Activated effector memory CD4-positive, alpha-beta T cell treated with anti-CD3 and anti-CD28 coated beads, Interleukin-2, amount 50 U/mL, for 16 hours (primary cell): ENCODE measurements at places on chromosomes 5 and 9.

- DNase-seq, result no peak
These were observed 175.0 kb downstream of the RGS3 start for GRCh38 chr9:113638490-113638889.

DNA sequence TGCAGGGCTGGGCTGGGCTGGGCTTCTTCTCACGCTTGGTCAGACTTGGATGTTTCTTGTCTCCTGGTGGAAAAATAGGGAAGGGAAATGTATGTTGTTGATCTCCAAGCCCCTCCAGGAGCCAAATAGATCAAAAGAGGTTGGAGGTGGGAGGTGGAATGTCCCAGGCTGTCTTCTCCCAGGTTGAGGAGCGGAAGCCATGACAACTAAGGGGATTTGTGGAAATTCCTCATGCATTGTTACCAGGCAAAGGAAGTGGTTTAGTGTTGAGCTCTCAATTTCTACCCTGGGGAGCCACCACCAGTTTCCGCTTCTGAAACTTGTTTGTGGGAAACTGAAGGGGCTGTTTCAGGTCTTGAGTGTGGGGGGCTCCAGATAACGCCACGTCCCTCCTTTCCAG, 79.0 kb downstream of the SPRY4 start:
- no peak for DNase-seq

DNA sequence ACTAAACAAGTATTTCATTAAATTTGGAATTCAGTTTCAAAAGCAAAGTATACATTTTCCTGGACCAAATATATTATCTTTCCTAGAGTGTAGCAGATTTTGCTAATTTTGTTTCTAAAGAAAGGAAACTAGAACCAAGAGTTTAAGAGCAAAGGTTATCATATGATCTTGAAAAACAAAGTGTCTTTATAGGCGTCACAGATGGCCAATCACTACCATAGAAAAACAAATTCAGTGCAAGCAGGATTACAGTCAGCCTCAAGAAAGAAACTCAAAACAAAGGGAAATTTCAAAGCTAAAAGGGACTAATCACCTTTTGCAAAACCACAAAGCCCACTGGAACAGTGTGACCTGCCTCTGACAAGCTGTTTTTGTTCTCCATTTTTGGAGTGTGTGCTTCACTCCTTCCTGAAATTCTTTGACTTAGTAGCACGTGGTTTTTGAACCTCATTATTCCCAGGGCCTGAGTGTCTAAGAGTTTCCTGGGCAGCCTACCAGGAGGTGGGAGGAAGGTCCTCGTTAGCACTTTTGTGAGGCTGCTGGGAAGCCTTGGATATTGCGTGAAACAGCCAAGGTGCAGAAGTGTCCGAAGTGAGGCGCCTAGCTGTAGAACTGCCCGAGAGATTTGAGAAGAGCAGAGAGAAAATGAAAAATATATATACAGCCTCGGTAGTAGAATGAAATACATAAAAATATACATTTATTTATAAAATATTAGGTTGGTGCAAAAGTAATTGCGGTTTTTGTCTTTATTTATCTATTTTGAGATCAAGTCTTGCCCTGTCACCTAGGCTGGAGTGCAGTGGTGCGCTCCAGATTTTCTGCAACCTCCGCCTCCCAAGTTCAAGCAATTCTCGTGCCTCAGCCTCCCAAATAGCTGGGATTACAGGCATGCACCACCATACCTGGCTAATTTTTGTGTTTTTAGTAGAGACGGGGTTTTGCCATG, 246.1 kb downstream of the MARCHF11 start:
- no peak for DNase-seq

- no peak for DNase-seq
These were observed 46.7 kb downstream of the ADRB2 start for GRCh38 chr5:148873120-148873519.

- no peak for DNase-seq
These were observed 93.8 kb downstream of the FEM1C start for GRCh38 chr5:115450741-115451140.

DNA sequence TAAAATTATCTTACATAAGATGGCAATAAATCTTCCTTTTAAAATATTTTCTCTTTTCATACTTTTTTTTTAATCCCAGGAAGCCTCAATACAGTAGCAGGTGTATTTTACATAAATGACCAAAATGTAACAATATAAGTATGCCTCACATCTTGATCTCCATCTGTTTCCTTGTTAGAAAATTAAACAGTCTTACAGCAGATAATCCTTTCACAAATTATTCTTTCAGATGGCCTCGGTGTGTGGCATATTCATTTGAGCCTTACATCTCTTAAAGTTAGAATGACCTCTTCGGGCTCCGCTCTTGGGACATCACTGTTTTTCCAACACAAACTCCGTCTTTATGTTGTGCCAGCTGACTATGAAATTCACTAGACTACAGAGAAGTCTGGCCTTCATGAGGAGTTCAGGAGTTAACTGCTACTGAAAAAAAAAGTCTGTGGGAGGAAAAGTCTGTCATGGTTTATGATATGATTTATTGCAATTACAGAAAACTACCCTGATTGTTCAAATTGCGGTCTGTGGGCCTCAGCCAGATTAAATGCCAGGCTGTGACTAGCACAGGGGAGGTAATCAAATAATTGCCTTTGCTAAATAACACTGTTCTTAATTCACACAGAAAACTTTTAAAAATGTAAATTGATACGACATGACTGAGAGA, 292.9 kb upstream of the PUM3 start:
- no peak for DNase-seq

- no peak for DNase-seq
These were observed 29.4 kb downstream of the RHOBTB3 start for GRCh38 chr5:95760273-95761191.

GRCh38 chr5:91026466-91026865, 356.7 kb downstream of the ARRDC3 start:
- no peak for DNase-seq

GRCh38 chr5:95730011-95730700, 980 bp upstream of the RHOBTB3 start:
- no peak for DNase-seq

DNA sequence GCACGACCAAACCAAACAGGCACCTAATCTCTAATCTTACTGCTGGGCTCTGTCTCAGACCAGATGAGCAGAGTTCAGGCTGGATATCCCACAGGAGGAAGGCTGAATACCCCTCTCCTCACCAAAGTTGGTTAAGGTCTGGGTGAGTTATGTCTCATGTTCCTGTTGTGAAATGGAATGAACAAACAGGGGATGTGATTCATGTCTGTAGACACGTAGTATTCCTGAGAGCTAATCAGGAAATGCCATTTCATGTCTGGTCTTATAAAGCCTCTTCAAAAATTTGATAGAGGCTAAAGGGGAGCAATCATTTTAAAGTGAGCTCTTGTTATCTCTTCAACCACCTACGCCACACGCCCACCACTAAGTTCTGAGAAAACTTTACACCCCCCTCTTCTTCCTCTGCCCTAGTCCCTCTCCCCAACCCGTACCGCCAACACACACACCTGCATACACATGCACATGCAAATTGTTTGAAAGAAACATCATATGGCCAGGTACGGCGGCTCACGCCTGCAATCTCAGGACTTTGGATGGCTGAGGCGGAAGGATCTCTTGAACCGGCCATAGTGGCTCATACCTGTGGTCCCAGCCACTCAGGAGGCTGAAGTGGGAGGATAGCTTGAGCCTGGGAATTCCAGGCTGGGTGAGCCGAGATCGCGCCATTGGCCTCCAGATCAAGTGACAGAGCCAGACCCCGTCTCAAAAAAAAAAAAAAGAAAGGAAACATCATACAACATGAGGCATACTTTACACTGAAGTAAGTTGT, 69.8 kb upstream of the RAI14 start:
- DNase-seq, result no peak

- DNase-seq, result no peak
These were observed 39.3 kb downstream of the RAI14 start for GRCh38 chr5:34695275-34696027.

DNA sequence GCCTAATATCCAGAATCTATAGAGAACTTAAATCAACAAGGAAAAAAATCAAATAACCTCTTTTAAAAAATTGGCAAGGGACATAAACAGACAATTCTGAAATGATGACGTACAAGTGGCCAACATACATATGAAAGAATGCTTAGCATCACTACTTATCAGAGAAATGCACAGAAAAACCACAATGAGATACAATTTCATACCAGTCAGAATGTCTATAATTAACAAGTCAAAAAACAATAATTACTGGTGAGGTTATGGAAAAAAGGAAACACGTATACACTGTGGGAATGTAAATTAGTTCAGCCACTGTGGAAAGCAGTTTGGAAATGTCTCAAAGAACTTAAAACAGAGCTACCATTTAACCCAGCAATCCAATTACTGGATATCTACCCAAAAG, 1192.0 kb downstream of the CDH12 start:
- no peak for DNase-seq

DNA sequence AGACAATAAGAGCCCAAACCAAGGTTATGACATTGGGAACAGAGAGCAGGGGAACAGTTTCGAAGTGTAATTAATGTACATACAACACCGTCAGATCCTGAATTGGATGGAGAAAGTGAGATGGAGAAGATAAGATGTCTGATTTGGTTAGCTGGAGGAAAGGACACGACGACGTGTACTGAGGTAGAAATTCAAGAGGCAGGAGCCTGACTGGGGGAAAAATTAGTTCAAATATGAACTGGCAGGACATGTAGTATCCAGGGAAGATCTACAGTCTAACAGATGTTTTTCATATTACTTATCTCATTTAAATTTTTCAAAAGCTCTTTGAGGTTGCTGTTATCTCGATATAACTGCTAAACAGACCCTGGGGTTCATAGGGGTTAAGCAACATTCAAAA, 114.7 kb downstream of the TMEM232 start:
- DNase-seq, result no peak

- no peak for DNase-seq
These were observed 141.6 kb downstream of the SLC25A46 start for GRCh38 chr5:110880413-110880812.

DNA sequence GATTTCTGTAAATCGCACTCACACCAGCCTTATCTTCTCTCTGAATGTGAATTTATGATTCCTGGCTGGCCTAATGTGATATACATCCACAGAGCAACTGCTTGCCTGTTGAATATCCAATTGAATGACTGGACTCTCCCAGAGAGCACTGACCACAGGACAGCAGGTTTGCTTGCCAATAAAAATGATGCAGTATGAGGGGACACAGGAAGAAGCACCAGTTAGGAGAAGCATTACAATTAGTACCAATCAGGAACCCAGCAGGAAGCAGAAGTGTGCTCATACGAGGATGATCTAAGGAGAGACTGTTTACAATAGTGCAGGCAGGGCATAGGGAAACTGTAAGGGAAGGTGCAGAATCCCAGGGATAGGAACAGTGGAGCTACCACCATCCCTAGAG, 127.2 kb upstream of the ZNF366 start:
- no peak for DNase-seq

GRCh38 chr9:121938621-121939020, 154.5 kb downstream of the TTLL11 start:
- DNase-seq, result no peak

DNA sequence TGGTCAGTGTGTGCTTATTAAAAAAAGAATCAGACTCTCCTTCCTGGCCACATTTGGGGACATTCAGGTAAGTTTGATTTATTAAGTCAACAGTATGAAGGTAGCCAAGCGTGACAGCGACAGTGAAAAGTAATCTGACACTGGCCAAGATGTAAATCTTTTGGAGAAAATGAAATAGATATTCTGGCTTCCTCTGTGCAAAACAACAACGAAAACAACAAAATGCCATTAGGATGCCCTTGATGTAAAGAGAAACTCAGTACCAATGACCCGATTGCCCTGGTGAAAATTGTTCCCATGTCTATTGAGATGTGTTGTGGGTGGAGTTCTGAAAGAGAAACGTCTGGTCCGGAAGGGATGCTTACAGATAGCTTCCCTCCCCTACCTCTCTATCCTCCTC, 267.8 kb downstream of the MAT2B start:
- DNase-seq, result no peak
